ENCODE measurements at places on chromosomes 12 and 14.

DNA sequence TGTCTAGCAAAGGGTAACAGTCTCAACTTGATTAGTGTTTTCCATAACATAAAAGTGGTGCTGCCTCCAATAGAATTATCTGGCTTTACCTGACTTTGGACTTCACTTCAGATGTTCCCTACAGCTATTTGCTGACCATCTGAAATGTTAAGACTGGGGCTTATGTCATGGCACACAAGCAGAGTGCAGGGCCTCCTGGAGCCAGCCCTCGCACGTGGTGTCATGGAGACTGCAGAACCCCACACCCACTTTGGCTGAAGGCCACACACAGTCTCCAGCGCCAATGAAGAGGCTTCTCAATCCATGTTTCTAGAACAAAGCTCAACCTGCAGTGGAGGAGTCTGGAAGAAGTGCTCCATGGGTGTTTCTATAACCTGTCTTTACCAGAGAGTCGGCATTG lies 169.6 kb upstream of the FRMD6 start:
- no peak for DNase-seq

- no peak for DNase-seq
These were observed 73.3 kb downstream of the ASCL4 start for GRCh38 chr12:107847830-107848229.

DNA sequence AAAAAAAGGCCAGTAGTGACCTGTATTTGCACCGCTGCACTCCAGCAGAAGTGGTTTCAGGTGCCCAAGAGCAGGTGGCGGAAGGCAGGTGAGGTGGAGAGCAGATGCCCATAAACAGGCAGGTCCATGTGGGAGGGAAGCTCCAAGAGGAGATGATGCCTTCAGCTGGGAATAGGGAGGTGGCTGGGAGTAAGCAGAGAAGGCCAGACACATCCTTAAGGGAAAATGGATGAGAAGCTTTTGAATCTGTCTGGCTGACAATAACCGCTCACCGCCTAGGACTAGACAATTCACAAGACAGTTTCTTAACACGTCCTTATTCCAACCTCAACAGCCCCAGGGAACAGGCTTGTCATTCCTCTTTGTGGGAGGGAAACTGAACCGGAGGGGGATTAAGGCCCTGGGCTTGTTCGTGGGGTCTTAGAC lies 43.9 kb upstream of the PLEKHG6 start:
- DNase-seq: no peak

- peak; percentile 62 for DNase-seq
These were observed 9.5 kb upstream of the CSAD start for GRCh38 chr12:53190108-53190729.

GRCh38 chr12:123269896-123270213 lies 1.8 kb downstream of the CDK2AP1 start:
- DNase-seq: no peak

- DNase-seq: no peak
These were observed 7.7 kb downstream of the WSB2 start for GRCh38 chr12:118053071-118053985.

DNA sequence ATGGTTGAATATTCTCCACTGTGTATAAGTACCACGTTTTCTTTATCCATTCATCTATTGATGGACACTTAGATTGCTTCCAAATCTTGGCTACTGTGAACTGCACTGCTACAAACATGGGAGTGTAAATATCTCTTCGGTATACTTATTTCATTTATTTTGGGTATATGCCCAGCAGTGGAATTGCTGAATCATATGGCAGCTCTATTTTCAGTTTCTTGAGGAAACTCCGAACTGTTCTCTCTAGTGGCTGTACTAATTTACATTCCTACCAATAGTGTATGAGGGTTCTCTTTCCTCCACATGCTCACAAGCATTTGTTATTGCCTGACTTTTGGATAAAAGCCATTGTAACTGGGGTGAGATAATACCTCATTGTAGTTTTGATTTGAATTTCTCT lies 623.1 kb upstream of the LRFN5 start:
- DNase-seq: no peak

DNA sequence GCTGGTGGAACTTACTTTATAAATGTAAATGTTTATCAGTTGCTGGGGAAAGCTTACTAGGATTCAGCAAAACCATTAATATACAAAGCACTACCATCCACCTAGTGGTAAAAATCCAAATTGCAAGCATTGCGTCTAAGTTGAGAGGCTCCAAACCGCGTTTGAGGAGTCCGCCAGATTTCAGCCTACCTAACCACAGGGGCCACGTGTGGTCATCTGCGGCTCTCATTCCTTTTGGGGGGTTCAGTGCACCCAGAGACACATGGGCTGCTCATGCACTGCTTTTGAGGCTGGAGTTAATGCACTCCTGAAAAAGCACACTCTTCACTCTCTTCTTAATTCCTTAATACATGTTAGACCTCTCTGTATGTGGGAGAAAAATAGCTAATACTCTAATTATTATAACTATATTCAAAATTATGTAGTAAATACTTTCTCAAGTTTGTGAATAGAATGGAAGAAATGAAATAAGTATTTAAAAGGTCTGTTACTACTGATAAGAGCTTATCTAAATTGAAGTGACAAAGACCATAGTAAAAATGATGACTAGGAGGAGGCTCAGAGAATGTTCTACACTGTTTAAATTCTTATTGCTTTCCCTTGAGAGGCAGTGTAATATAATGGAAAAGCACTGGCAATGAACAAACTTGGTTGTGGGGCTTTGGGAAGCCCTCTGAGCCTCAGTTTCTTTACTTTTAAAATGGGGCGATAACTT lies 41.4 kb upstream of the MANSC4 start:
- peak; percentile 88 for DNase-seq

- DNase-seq: no peak
These were observed 957.1 kb downstream of the DIO2 start for GRCh38 chr14:79254069-79254775.
